ENCODE measurements at places on chromosomes 12 and 14. TPM values are rescaled to one million over a fixed set of nuclear protein-coding genes. Genes with fewer than 3 reads are reported as not detected.

- no peak for DNase-seq
Observed at GRCh38 chr12:126685636-126686035, 1581.3 kb upstream of the TMEM132C start.

DNA sequence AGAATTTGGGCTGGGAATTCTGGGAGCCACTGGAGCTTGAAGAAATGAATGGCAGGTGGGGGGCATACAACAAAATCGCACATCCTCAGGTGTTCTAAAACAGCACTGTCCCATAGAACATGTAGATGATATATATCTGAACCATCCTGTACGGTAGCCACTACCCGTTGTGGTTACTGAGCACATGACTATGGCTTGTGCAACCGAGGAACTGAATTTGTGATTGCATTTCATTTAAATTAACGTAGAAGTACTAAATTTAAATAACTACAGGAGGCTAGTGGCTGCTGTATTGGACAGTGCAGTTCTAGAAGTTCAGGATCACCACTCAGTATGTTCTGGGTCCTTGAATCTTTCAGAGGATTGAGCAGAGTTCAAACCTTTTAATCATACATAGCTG is 172.4 kb downstream of the PHETA1 start:
- no peak for DNase-seq

GRCh38 chr14:91896419-91896818 is 29.1 kb upstream of the TC2N start:
- DNase-seq = no peak

DNA sequence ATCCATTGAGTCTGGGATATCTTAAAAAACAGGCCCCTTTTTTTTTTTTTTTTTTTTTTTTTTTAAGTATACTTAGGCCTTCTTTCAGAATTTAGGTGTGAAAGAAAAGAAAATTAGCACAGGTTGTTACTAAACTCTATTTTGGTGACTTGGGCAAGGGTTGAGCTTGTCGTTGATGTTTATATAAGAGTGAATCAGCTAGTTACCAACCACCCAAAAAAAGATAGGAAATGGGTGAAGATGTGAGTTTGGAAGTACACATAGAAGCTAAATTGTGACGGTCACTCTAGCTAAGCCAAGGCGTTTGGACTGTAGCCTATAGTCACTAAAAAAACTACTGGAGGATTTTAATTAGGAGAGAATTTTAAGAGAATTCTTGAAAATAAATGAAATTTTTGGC is 1247.2 kb downstream of the AACS start:
- DNase-seq = no peak

DNA sequence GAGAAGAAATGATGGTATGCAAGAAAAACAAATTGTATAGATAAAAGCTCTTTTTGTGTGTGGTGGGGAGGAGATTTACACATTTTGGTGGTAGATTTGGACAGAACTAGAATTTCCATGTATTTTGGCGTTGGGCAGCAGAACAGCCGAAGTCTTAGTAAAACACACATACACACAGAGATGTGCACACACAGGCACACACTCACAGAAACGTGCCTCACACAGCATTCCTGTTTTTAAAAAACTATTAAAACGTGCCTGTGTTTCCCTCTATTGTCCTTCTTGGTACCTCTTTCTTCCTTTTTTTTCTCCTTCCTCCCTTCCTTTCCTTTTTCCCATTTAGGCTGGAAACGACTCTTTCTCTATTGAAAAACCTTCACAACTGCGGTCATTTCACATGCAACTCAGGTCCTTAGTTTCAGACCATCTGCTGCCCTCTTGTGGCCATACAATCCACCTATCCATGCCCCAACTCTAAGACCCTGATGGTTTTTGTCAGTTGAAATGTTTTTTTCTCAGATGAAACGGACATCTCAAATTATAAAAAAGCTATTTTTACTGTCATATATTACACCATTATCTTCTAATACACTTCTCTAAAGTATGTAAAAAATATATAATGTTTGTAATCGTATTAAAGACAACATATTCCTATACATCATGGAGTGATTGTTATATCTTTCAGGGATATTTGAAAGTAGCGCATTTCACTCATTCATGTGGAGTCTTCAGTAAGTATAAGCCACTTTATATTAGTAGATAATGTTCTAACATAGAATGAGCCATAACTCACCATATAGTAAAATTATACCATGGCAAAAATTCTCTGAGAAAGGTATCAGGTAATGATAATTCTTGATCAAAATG is 386.7 kb upstream of the NOVA1 start:
- DNase-seq = peak; percentile 31

DNA sequence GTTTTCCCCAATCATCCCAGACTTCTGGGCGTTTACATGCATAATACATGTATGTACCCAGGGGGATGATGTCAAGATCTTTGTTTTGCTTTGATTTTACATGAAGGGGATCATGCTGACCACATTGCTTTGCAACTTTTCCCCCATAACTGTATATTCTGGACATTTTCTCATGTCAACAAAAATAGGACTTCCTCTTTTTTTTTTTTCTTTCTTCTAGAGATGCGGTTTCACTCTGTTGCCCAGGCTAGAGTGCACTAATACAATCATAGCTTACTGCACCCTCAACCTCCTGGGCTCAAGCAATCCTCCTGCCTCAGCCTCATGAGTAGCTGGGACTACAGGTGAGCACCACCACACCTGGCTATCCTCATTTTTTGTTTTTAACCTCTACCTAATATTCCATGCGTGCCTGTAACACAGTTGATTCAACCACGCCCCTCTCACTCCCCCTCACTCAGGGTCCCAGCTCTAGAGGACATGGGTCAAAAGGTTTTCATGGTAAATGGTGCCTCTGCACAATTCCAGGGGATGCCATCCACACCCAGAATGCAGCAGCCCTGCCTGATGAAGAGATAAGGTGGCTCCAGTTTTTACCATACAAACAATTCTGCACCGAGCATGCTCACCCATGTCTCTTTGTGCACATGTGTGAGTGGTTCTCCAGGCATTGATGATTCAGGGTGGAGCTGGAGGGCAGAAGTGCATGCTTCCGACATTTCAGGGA is 32.0 kb upstream of the CIPC start:
- DNase-seq = no peak

GRCh38 chr14:94342334-94342934 is 19.3 kb upstream of the SERPINA6 start:
- peak; percentile 99 for DNase-seq

DNA sequence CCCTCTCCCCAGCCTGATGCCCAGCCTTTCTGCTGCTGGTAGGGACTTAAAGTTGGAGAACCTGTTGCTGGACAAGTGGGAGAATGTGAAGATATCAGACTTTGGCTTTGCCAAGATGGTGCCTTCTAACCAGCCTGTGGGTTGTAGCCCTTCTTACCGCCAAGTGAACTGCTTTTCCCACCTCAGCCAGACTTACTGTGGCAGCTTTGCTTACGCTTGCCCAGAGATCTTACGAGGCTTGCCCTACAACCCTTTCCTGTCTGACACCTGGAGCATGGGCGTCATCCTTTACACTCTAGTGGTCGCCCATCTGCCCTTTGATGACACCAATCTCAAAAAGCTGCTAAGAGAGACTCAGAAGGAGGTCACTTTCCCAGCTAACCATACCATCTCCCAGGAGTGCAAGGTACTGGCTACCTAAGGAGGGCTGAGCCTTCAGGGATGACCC is 1.6 kb downstream of the TSSK4 start:
- DNase-seq = no peak

- DNase-seq = no peak
Observed at GRCh38 chr12:61412201-61412600, 848.0 kb upstream of the USP15 start.

GRCh38 chr14:70148911-70149595 is 39.7 kb downstream of the SLC8A3 start:
- DNase-seq = no peak

DNA sequence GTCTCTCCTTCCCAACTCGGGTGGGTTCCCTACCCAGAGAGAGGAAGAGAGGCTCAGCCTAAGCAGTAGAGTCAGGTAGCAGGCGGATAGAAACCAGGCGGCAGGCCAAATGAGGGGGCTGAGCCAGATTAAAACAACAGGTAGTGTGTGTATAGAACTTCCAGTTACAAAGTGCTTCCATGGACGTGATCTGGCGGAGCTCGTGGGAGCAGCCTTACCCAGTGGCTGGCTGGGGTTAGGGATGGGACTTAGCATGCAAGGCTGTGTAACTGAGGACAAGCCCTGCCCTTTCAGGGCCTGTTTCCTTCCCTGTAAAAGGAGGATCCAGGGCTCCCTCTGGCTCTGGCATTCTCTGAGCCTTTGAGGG is 8.3 kb downstream of the KRT80 start:
- peak; percentile 15 for DNase-seq

- DNase-seq = no peak
Observed at GRCh38 chr14:22152903-22153302, 436.1 kb downstream of the DAD1 start.

GRCh38 chr12:116880817-116881324 is 370 bp downstream of the HRK start:
- DNase-seq = peak; percentile 45

- no peak for DNase-seq
Observed at GRCh38 chr12:57698414-57698813, 4.5 kb downstream of the OS9 start.

DNA sequence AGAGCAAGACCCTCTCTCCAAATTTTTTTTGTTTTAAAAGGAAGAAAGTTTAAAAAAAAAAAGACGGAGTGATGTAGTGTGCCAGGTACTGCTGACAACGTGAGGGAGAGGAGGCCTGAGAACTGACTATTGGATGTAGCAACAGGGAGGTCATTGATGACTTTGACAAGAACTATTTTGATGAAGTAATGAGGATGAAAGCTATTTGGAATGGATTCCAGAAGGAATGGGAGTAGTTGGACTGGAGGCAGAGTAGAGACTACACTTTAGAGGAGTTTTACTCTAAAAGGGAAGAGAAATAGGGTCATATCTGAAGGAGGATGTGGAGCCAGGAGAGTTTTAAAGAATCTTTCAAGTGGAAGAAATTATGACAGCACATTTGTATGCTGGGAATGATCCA is 27.8 kb upstream of the SLC38A2 start:
- DNase-seq = peak; percentile 70

DNA sequence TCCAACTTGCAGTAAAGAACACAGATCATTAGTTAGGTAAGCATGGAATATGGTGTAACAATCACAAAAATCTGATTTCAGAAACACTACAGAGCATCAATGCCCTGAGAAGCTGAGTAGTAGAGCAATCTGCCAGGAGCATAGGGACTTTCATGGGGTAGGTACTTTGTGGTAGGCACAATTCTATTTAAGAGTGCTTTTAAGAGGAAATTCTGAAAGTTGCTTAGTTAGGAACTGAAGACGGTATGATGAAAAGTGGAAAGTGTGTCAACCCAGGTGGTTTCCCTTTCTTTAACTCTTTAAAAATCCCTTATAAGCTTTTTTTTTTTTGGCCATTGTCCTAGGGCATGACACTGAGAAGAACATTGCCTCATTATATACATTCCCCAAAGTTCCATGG is 535.7 kb upstream of the FBXO33 start:
- DNase-seq = no peak

DNA sequence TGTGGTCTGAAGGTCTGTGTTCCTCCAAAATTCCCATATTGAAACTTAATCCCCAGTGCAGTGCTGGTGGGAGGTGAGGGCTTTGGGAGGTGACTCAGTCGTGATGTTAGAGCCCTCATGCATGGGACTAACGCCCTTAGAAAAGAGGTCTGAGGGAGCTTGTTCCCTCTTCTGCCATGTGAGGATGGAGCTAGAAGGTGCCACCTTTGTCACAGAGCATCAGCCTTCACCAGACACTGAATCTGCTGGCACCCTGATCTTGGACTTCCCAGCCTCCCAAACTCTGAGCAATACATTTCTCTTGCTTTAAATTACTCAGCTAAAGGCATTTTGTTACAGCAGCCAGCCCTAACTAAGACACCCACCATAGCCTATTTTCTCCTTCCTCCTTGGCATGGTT is 13.9 kb downstream of the RAB15 start:
- DNase-seq = no peak

DNA sequence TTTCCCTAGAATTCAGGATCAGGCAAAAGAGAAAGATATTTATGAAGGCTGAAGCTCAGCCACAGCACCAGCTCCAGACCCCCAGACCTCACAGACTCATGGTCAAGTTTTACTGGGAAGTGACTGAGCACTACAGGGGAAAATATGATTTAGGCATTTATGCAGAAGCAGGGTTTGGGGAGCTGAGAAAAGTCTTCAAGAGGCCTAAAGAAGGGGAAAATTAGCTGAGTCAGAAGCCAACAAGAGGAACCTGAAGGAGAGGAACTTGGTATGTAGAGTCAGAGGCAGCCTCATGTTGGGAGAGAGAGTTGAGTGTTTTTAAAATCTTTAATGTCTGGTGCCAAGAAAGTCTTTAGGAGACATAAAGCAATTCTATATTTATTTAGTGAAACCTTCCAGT is 63.0 kb downstream of the FOS start:
- no peak for DNase-seq

- peak; percentile 37 for DNase-seq
Observed at GRCh38 chr12:13179211-13180074, 17.1 kb upstream of the EMP1 start.

GRCh38 chr14:91714805-91715204 is 17.1 kb downstream of the CATSPERB start:
- no peak for DNase-seq

DNA sequence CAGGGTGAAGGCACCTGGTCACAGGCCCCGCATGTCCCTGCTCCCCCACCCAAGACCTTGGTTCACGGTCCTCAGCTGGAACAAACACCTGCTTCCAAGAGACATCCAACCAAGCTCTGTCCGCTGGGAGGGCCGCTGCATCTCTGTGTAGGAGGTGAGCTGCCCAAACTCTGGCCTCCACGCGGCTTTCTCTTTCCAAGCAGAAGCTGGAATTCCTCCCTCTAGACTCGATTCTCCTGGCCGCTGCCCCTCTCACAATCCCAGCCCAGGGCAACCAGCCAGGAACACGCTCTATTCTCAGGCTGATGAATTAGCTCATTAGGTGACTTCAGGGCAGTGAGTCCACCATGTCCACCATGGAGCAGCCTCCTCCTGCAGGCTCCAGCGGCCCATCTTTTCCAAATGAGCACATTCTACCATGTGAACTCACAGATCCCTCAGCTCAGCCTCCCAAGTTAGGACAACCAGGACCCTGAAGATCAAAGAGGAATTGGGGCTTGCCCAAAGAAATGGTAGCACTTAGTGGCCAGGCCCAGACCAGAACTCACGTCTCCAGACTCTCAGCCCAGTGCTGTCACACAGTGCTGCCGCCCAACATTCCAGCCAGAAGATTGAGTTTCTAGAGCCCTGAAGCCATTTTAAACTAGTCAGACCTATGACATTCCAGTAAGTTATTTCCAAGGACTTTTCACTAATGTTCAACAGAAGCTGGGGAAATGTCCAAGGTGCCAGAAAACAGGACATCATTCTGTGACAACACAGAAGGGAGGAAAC is 146.6 kb downstream of the ANO2 start:
- DNase-seq = no peak

- DNase-seq = no peak
Observed at GRCh38 chr14:104359969-104360442, 219.6 kb upstream of the C14orf180 start.

GRCh38 chr12:89083491-89083890 is 268.8 kb downstream of the DUSP6 start:
- DNase-seq = no peak

- DNase-seq = peak; percentile 49
Observed at GRCh38 chr14:90551070-90551704, 154.4 kb downstream of the CALM1 start.

- DNase-seq = no peak
Observed at GRCh38 chr12:84644908-84645307, 267.7 kb downstream of the SLC6A15 start.

GEMIN2 gene
- total RNA-seq = 10.6 TPM

MMAB gene
- total RNA-seq = 14.2 TPM

TMEM119 gene
- 8.1 TPM for total RNA-seq

AICDA gene
- total RNA-seq = not detected

TMPRSS12 gene
- not detected for total RNA-seq

FAM186B gene
- total RNA-seq = 0.28 TPM

LUM gene
- 46.1 TPM for total RNA-seq

LTB4R gene
- total RNA-seq = 0.18 TPM

KLRC2 gene
- total RNA-seq = not detected

LRP1-AS gene
- total RNA-seq = not detected

Measured in IMR-90 (cell line).